Stimulated activated CD4-positive, alpha-beta T cell treated with anti-CD3 and anti-CD28 coated beads, Interleukin-1b, Interleukin-23, amount 100 ng/mL, for 4 hours (primary cell): ENCODE measurements at places on chromosomes 12 and 14.

- DNase-seq: no peak
Measured at GRCh38 chr12:125121106-125121505, 55.9 kb downstream of the AACS start.

- DNase-seq: no peak
Measured at GRCh38 chr12:24600996-24601395, 347.9 kb downstream of the BCAT1 start.

- DNase-seq: no peak
Measured at GRCh38 chr12:34402228-34402898, 380.1 kb downstream of the ALG10 start.

GRCh38 chr12:120497524-120498150 is 1.7 kb downstream of the DYNLL1 start:
- DNase-seq: no peak

GRCh38 chr12:66438601-66439000 is 136.3 kb downstream of the HELB start:
- DNase-seq: no peak

- DNase-seq: no peak
Measured at GRCh38 chr14:92652413-92653151, 95.8 kb downstream of the LGMN start.

- no peak for DNase-seq
Measured at GRCh38 chr12:130131025-130131424, 31.2 kb upstream of the FZD10 start.

GRCh38 chr12:124655698-124656516 is 88.5 kb upstream of the NCOR2 start:
- no peak for DNase-seq

GRCh38 chr12:93373961-93374656 is 3.6 kb upstream of the NUDT4 start:
- DNase-seq: no peak

GRCh38 chr14:86013641-86014040 is 483.7 kb downstream of the FLRT2 start:
- no peak for DNase-seq

DNA sequence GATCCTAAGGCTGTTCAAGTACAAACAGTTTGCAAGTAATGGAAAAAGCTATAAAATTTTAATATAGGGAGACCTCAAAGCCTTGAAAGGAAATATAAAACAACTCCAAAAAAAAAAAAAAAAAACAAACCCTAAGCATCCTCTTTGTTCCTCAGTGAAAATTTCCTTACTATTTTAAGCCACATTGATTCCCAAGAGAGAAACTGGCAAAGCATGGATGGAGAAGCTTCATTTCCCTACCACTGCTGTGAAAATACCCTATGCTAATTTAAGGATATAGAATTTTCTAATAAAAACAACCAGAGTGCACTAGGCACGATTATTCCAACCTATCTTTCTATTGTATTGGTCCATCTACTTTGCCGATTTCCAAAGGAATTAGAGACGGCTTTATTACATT is 283.1 kb downstream of the CACNA1C start:
- no peak for DNase-seq

DNA sequence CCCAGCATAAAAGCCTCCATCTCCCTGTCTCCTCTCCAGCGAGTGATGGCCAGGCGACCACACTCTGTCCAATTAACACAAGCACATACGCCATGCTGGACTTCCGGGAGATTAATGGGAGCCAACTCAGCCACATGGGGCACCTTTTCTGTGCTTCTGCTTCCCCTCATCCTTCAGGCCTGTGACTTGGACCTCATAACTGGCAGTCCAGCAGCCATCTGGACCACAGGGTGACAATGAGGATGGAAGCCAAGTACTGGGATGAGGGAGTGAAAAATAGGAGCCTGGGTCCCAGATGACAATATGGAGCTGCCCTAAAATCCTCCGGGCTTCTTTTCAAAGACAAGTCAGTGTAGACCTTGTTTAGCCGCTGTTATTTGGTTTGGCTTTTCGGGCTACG is 12.8 kb downstream of the MAP3K9 start:
- DNase-seq: no peak

GRCh38 chr14:106218174-106218573 is 691.8 kb downstream of the TMEM121 start:
- DNase-seq: no peak

- DNase-seq: no peak
Measured at GRCh38 chr14:101072945-101073597, 169.5 kb upstream of the RTL1 start.

- DNase-seq: no peak
Measured at GRCh38 chr14:76086636-76087035, 65.1 kb upstream of the GPATCH2L start.

DNA sequence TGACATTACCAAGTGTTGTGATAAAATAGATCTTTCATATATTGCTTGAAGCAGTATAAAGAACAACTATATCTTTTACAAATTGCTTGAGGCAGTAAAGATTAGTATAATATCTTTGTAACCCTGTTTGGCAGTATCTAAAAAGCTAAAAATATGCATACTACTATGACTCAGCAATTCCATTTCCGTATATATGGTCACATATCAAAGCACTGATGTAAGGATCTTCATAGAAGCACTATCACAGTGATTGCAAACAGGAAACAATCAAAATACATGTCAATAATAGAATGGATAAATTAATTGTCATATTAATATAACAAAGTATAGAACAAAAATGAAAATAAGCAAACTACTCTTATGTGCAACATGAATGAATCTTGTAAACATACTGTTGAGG is 158.4 kb upstream of the IGF1 start:
- DNase-seq: no peak

DNA sequence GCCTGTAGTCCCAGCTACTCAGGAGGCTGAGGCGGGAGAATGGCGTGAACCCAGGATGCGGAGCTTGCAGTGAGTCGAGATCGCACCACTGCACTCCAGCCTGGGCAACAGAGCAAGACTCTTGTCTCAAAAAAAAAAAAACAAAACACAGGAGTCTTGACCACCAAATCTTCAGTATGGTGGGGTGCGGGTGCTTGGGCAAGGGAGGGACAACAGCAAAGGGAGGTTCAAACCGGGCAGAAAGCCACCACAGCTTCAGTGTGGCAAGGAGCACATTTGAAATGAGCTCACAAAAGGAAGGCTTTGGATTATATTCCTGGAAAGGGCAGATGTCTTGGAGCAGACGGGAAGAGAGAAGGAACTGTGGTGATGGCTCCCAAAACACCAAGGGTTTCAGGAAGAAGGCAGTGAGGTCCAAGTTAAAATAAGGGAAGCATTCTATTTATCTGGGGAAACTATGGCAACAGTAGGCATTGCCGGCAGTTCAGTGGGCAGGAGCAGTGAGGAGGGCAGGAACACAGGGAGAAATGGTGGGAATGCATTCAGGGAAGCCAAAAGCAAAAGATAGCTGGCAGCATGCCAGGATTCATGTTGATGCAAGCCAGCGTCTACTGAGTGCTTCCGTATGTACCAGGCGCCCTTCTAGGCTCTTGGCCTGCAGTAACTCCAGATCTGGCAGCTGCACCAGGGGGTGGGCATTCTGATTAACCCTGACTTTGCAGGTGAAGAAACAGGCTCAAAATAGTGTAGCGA is 51.0 kb upstream of the SRSF5 start:
- no peak for DNase-seq

DNA sequence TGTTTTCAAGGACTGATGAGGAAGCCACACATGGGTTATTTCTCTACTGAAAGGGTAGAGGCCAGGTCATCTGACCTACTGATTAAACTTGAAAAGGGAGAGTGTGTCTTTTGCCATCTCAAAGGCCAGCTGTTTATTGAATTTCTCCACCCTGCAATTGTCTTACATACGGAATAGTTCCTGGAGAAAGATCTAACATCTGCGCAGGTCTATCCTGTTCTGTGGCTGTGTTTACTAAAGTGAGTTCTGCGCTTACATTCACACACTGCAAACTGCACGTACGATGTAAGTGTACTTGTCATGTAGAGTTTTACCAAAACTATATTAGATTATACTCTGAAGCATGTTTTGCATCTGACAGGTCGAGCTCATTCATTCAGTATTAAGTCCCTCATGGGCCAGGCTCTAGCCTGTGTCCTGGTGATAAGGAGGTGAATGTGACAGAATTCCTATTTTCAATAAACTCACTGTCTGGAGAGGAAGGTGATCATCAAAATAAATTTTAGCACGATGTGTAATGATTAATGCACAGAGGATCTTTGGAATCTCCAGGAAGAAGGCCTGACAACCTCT is 96.6 kb downstream of the PRKCH start:
- DNase-seq: no peak

- no peak for DNase-seq
Measured at GRCh38 chr12:44224399-44225148, 388.7 kb downstream of the TMEM117 start.

GRCh38 chr14:67240168-67240932 is 885 bp upstream of the PALS1 start:
- DNase-seq: no peak

DNA sequence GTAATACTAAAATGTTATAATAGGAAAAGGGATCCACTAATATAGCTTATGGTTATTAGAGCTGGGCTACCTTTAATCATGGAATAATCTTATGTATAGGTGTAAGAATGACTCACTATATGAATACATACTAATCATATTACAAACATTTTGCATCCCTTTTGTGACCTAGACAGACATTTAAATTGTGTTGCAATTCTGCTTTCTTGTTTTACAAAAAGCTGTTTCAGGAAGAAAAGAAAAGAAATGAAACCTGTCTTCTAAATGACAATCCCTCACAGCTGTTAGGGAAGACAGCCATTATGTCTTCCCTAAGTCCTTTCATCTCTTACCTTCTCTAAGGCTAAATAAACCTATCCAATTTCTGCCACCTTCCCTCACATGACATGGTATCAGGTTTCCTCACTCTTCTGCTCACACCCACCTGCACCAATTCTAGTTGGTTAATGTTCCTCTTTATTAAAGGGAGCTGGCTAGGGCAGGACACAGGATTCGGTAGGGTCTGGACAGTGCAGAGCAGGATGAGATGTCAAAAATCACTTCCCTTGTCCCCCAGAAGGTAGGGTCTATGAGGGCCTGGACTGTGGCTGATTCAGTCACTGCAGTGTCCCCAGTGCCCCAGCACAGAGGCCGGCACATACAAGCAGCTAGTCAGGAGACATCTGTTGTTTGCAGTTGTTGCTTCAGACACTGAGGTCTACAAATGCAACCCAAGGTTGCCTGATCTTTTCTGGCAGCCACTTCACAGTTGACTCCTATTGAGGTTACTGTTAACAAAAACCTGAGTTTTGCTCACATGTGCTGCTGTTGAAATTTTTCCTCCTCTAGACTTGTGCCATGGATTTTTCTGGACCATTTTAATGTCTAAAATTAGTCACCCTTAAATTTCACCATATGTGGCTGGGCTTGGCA is 3.7 kb downstream of the DHRS7 start:
- no peak for DNase-seq

DNA sequence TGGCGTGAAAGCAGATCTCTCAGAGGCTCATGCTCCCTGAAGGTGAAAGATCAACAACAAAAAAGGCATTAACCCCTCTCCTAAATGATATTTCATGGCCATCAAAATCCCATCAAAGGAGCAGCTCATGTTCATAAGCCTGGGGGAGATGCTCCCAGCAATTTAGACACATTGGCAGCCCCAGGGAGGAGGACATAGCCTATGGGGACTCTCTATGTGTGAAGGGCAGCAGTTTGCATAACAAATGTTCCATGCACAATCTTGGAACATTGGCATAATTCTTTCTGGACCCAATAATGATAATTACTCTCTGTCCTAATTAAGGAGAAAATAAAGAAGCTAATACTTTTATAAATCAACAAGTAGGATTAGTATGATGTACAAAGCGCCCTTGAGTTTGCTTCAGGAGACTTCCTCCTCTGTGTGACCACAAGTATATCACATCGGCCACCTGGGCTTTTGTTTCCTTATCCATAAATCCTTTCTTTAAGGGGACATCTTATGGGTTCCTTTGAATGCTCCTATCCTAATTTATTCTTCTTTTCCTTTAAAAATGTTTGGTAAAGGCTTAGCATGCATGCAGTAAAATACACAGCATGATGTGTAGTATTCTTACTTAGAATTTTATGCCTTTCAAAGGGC is 161.9 kb upstream of the PLEKHG7 start:
- no peak for DNase-seq
